Stimulated activated CD4-positive, alpha-beta T cell treated with anti-CD3 and anti-CD28 coated beads, Interleukin-15, amount 100 ng/mL, for 1 hour (primary cell): ENCODE measurements at places on chromosomes 2 and 18.
A peak's percentile ranks its signal among the peaks of the same experiment; 100 is the strongest.

DNA sequence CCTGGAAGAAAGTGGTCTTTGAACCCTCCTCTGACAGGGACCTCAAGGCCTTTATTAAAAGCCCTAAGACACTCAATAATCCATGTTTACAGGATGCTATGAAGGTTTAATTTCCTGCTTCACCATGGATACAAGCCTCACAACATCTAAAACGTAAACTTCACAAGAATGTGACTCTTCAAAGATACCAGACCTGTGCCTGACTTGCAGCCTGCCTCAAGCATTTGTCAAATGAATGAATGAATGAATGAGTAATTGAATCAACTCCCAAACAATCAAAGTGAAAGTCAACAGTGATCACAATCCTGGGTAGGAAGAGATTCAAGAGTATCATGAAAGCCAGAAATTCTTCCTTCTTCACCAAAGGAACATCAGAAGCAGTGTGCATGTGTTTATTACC lies 30.4 kb downstream of the KLF7 start:
- no peak for DNase-seq

- no peak for DNase-seq
Measured at GRCh38 chr2:191728750-191729624, 51.1 kb downstream of the NABP1 start.

- no peak for DNase-seq
Measured at GRCh38 chr2:85811180-85812093, 57.6 kb downstream of the ATOH8 start.

DNA sequence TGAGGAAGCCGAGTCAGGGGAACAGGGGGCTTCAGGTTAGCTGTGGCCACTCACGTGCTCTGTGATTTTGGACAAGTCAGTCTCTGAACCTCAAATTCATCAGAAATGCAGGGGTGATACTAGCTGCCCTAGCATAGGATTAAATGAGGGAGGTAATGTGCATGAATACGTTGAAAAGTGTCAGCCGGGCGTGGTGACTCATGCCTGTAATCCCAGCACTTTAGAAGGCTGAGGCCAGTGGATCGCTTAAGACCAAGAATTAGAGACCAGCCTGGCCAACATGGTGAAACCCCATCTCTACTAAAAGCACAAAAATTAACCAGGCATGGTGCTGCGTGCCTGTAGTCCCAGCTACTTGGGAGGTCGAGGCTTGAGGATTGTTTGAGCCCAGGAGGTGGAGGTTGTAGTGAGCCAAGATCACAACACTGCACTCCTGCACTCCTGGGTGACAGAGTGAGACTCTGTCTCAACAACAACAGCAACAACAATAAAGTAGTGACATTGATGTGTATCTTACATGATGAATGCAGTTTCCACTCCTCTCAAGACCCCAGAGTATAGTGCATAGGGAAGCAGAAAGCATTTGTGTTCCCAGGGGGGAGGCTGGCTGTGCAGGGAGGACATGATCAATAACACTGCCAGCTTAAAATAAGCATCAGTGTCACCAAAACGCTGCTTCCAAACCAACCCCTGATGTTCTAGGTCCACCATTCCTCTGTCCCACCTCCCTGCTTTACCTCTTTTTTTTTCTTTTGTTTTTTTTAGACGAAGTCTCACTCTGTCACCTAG lies 68.8 kb downstream of the HNRNPLL start:
- DNase-seq, result no peak

DNA sequence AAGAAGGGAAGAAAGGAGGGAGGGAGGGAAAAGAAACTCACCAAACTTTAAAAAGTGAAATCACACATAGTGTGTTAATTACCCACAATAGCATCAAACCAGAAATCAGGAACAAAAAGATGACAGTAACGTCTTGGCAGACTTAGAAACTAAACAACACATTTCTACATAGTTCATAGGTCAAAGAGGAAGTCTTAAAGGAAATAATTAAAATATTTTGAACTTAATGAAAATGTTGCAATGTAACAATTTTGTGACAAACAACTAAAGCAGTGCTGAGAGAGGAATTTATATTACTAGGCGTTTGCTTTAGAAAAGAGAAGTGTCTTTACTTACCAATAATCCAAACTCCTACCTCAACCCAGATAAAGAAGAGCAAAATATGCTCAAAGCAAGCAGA lies 505.0 kb upstream of the ID2 start:
- DNase-seq, result no peak

- no peak for DNase-seq
Measured at GRCh38 chr2:174482854-174483253, 4.0 kb downstream of the GPR155 start.

- DNase-seq, result no peak
Measured at GRCh38 chr18:76042511-76042910, 452.5 kb downstream of the ZNF516 start.

- no peak for DNase-seq
Measured at GRCh38 chr2:215428060-215428910, 7.6 kb downstream of the FN1 start.

DNA sequence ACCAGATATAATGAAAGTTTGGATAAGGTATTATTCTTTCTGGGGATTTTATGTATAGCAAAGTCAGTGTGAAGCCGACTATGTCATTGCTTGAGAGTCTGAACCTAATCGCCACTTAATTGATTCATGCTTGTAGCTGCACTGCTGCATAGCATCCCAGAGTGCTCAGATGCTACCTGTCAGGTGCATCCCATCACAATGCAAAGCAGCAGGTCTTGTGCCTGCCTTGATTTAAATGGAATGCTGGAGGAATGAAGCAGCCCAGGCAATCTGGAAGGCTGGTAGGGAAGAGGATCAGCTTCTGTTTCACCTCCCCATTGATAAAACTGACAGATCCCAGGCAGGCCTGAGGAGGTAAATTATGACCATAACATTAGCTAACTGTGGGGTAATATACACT lies 40.4 kb upstream of the ATIC start:
- DNase-seq, result no peak

- no peak for DNase-seq
Measured at GRCh38 chr2:241568726-241569125, 10.2 kb downstream of the BOK start.

GRCh38 chr18:49858309-49859020 lies 45.1 kb upstream of the ACAA2 start:
- DNase-seq, result no peak

GRCh38 chr2:135657806-135658582 lies 83.7 kb upstream of the UBXN4 start:
- DNase-seq, result peak; percentile 8

DNA sequence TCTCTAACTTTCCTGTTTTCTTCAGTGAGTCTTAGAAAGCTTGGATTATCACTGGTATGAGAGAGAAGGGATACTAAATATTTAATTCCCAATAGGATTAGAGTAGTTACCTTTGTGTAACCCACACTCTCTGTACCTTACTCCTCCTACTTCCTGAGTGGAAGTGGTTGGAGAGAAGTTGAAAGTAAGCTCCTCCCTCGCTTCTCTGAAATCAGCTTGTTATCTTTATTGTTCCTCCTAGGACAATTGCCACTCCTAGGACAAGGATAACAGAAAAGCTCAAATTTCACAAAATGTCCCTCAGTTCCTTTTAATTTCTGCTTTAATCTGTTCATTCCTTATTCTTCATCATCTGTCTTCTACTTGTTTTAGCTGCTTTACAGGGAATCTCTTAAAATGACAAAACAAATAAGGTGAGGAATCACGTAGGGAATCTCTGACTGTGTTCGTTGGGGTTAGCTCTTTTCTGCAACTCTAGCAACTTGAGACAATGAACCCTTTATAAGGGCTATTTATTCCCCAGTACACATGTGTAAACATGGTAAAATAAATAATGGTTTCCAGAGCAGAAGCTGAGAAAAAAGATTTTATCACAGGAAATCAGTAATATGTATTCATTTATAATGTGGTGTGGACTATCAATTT lies 8.6 kb downstream of the ITPRID2 start:
- DNase-seq, result no peak

GRCh38 chr2:73289304-73289703 lies 4.0 kb downstream of the EGR4 start:
- DNase-seq, result no peak

GRCh38 chr2:287911-288757 lies at the start of gene ALKAL2:
Gene ALKAL2 (minus strand): TSS chr2:288091. CDS start chr2:287835, 256 bp downstream.
- no peak for DNase-seq

GRCh38 chr2:85734015-85734414 lies 19.8 kb upstream of the ATOH8 start:
- DNase-seq, result no peak

DNA sequence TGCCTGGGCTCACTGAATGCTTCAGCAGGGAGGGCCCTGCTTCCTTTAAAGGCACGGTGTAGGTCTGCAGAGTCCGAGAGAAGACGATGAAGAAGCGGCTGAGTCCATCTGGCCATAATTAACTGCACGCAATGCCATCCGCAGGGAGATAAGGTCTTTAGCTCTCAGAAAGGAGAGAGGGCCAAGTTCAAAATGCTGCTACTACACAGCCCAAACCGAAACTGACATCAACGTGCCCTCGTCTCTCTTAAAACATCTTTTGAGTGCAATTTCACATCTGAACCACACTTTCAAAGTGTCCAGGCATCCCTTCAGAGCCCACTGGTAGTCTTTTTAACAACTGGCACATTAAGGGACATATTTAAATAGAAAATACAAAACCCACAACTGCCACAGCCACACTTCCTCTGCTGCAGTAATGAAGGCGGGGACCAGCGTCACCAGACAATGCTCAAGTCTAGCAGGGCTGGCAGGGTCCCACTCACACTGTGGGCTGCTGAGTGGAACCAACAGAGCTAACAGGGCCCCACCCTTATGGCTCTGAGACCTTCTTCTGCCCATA lies 35.8 kb downstream of the ST3GAL5 start:
- peak; percentile 36 for DNase-seq

GRCh38 chr18:50360611-50361010 lies 14.2 kb upstream of the SKA1 start:
- no peak for DNase-seq

GRCh38 chr2:26786207-26787028 lies 562 bp downstream of the CENPA start:
- no peak for DNase-seq

- no peak for DNase-seq
Measured at GRCh38 chr2:180694445-180695421, 285.7 kb upstream of the UBE2E3 start.

GRCh38 chr2:46339676-46340459 lies 42.7 kb downstream of the EPAS1 start:
- DNase-seq, result no peak

DNA sequence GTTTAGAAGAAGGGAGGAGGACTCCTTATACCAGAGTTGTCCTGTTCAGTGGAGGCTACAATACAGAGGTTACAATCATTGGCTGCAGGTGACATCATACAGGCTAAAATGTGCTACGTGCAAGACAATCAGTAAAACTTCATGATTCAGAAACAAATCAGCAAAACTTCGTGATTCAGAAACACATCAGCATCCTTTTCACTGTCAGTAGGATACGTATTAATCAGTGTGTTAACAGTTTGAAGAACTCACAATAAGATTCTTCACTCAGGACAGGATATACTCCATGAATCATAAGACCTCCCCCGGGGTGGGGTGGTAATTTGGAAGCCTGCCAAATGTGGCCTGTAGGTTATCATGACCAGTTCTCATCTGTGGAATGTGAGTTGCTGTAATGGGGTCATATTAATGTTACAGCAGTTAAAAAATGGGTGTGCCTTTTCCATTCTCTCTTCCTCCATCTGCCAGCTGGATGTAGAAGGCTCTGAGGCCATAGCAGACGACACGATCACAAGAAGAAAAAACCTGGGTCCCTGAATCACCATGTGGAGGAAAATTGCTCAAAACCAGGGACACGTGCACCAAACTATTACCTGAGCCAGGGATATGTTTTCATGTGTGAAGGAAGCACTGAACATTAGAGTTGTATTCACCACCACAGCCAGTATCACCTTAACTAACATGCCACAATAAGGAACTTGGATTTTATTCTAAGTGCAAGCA lies 134.8 kb upstream of the CREB1 start:
- DNase-seq, result peak; percentile 5

GRCh38 chr2:138500592-138501424 lies 762 bp upstream of the SPOPL start:
- DNase-seq, result no peak

GRCh38 chr2:12697617-12698016 lies 19.1 kb upstream of the TRIB2 start:
- no peak for DNase-seq

DNA sequence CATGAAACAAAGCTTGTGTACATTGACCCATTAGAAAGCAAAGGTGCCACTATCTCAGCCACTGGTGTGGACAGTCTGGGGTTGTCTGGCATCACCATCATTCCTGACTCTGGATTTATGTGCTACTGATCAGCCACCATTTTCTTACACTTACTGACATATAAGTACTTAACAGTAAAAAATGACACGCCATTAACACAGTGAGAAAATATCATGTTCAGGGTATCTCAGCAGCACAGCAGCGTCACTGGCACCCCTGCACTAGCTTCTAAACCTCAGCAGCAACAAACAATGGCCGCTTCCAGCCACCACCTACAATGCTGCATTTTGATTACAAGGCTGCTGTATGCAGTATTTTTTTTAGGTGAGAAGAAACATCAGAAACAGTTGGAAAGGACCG lies 253.4 kb upstream of the HDAC4 start:
- DNase-seq, result no peak

DNA sequence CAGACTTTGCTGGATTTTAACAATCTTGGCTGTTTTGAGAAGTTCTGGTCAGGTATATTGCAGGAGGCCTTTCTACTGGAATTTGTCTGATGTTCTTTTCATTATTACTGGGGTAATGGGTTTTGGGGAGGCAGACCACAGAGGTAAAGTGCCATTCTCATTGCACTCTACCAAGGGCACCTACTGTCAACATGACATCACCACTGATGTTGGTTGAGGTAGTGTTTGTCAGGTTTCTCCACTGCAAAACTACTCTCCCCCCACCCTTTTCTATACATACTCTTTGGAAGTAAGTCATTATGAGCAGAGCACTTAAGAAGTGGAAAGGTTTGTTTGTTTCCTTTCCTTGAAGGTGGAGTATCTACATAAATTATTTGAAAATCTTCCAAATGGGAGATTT lies 27.0 kb downstream of the PRKD3 start:
- DNase-seq, result no peak

DNA sequence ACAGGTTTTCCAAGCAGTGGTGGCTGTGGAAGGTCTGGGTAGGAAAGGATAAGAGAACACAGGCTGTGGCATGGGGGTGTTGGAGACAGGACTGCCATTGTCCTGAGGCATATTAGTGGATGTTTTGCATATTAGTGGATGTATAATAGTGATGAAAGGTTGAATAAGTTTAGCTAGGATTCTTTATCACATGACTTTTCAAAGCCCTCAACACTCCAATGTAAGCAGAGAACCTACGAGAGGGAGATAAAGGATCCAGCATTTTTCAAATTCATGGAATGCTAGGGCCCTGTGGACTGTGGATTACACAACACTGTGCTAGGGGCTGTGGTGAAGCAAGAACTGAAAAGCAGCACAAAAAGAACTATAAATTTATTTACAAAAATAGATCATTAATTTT lies 63.2 kb downstream of the POLE4 start:
- DNase-seq, result no peak

DNA sequence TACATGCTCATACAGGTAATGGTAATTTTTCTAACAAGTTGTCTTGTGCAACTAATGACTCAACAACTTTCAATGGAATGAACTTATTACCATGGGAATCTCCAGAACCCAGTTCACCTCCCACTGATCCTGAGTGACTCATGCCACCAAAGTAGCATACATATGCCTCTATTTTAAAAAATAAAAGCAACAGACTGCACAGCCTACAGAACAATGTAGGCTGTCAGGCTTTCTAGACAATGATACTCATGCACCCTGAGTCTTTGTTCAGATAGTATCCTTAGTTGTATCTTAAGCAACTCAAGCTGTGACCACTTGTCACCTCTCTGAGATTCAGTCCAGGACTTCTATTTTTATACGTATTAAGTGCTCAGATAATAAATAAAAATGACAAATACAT lies 531.0 kb upstream of the SETBP1 start:
- no peak for DNase-seq
